ENCODE measurements at places on chromosomes 7 and 10. TPM values are rescaled to one million over a fixed set of nuclear protein-coding genes. Genes with fewer than 3 reads are reported as not detected.

DNA sequence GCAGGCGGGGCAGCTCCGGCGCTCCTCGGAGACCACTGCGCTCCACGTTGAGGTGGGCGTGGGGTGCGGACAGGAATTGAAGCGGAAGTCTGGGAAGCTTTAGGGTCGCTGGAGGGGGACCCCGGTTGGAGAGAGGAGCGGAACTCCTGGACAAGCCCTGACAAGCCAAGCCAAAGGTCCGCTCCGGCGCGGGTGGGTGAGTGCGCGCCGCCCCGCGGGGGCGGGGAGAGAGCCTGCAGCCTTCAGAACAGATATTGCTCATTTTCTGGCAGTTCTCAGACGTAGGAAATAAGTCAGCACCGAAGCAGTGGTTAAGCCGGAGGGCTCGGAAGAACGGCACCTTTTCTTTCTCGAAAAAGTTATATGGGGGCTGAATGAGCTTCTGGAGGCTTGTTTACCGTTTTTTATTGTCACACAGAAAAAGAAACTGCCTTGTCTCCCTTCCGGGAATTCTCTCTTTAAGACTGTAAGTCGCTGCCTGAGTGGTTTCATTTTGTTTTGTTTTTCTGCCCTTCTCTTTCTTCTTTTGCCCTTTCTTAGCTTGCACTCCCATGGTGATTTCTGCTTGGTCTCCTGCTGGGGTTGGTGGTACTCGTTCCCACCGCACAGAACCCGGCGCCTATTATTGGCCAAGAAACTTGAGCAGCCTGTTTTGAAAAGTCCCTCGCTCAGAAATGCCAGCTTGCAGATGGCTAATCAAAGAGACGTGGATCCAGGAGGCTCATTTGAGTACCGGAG lies 732 bp downstream of the FAS start:
- DNase-seq, result peak; percentile 84

Gene ITGA8
- polyA plus RNA-seq, result 72.7 TPM

Gene EZH2
- polyA plus RNA-seq, result 54.1 TPM

- no peak for DNase-seq
These were observed 399.8 kb upstream of the NFE2L3 start for GRCh38 chr7:25752154-25752553.
